ENCODE measurements at places on chromosomes 3 and 15.

DNA sequence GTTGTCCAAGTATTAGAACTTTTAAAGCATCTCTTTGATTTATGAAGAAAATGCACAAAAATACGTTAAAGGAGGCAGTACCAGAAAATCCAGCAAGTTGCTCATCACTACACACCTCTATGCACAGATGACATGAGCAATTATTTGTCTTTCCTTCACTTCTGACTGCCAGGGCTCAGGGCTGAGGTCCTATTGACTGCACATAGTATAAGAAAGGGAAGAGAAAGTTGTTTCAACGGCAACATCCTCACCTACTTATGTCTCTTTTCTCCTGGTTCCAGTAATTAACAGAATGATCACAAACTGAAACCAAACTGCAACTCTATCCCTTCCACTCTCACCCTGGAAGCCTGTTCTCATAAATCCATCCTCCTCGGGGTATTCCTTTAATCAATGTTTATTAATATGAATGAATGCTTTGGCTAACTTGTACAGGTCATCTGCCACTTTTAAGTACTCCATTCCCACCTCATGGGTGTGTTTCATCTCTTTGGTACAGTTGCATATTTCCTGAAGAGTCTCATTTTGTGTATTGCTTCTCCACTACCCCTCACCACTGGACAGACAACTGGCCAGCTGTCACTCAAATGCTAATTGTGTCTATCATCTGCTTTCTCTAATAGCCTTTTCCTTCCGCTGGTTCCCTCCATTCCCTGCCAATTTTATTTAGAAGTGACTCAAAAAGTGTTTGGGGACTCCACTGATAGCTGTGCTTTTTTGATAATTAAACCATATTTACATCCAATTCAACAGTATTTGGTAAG lies 34.5 kb downstream of the RAB27A start:
- DNase-seq = no peak

DNA sequence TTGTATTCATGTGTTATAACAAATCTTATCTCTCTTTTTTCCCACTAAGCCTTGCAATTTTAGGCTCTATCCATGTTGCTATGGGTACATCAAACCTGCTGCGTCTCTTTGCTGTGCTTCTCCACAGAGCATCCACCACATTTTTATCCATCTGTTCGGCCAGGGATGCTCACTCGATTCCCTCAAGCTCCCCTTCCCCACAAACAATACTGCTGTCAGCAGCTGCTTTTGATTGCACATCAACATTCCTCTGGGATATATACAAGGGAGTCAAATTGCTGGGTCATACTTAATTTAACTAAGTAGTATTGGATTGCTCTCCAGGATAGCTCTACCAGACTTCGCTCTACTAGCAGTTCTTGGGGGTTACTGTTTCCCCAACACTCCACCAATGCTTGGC lies 36.8 kb downstream of the TMEM108 start:
- no peak for DNase-seq

GRCh38 chr15:63111481-63111880 lies 10.2 kb upstream of the LACTB start:
- DNase-seq = no peak

DNA sequence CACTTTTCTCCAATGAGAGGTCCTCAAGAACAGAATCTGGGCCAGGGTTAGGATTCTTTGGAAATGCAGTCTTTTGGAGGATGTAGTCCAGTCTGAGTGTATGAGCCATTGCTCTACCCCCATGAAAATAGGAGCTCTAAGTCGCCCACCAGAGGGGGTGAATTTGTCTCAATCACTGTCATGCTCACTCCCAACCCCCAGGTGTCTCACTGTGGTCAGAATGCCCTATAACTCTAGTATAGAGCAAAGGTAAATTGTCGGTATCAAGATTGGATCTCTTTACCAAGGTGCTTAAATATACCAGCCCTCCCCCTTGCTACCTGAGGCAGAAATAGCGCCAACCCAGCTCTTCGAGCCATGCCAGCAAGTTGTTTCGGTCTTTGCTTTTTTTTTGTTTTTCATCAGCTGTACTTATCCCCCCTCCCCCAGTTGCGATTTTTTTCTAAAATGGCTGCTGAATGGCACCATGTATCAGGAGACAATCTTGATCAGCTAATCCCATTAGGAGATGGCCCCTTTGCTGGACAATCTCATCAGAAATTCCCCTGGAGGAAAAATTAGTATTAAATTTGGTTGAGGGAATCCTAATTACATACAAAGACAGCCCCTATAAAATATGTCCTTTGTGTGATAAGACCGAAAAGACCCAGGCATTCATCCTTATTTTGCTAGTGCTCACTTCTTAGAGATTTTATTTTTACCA lies 130.7 kb downstream of the EBLN2 start:
- DNase-seq = no peak

DNA sequence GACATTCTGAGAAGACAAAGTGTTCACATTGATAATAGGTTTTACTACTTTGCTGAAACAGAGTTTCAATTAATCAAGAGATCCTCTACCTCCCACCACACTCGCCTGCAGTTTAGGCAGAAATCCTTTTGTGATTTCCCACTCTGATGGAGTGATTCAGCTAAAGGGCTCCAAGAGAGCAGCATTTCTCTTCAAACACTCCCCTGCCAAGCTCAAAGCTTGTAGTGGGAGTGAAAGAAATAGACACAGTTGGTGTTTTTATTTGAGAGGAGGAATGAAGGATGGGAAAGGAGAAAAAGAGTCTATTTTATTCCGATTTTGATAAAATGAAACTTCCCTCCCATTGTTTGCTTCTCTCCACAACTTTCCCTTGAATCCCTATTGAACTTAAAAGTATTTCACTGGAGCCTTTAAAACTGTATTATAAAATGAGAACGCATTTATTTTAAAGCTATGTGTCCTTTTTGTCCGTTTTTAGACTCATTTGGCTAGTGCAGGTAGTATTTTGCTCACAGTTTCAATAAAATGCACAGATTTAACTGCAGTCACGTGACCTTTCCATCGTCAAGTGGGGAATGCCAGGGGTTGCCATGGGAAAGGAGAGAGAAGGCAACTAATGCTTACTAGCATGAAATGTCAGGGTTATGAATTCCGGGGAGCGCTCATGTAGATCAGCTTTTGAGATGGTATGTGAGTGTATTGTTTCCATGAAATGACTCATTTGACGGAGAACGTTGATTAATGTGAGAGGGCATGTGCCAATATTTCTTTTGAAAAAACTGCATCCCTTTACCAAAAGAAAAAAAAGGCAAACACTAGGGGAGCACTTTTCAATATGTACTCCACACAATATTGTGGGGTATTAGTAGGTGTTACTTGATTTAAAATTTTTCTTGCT lies 7.7 kb upstream of the OSBPL11 start:
- DNase-seq = no peak

DNA sequence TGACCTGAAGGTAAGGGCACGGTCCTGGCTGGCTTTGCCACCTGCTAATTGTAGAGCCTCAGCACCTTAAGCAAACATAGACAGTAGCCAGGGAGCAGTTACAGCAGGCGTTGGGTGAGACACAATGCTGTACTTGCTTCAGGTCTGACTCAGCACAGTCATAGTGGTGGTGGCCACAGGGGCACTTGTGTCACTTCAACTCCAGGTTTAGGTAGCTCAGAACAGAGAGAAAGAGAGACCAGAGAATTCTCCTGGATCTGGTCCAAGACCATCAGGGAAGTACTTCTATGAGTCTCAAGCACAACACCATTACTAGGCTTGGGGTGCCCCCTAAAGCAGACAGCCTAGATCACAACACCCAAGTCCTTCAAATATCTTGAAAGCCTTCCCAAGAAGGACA lies 204.4 kb downstream of the OTOL1 start:
- DNase-seq = no peak

GRCh38 chr15:39748276-39748675 lies 34.4 kb downstream of the FSIP1 start:
- DNase-seq = no peak

GRCh38 chr15:44038755-44039191 lies 156.3 kb downstream of the FRMD5 start:
- DNase-seq = peak; percentile 13

DNA sequence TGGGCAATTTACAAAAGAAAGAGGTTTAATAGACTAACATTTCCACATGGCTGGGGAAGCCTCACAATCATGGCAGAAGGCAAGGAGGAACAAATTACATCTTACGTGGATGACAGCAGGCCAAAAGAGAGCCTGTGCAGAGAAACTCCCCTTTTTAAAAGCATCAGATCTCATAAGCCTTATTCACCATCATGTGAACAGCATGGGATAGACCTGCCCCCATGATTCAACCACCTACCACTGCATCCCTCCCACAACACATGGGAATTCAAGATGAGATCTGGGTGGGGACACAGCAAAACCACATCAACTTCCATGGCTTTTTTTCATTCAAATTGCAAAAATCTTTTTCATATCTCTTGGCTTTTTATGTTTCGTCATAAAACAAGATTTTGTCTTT lies 67.6 kb upstream of the GADL1 start:
- peak; percentile 9 for DNase-seq

DNA sequence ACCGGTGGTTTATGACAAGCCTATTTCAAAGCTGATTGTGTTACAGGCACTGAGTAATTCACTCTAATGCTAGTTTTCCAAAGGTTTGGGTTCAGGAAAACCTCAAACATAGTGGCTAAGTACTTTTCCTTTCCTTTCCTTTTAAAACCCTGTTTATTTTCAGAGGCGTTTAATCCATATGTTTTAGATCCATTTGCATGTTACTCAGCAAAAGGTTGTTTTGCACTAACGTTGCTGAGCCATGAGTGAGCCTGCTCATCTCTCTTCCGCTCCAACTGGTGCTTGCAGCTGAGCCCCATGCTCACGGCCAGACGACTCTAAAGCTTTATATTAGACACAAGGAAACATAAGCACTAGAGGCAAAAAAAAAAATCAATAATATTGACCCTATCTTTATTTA lies 9.4 kb downstream of the CEMIP start:
- no peak for DNase-seq
